NCI-H1417 treated with DMSO at 0.1 percent for 48 hours (cell line): ENCODE measurements at places on chromosomes 12 and 14.

- no peak for DNase-seq
Observed at GRCh38 chr14:35243956-35244355, 48.2 kb upstream of the PSMA6 start.

DNA sequence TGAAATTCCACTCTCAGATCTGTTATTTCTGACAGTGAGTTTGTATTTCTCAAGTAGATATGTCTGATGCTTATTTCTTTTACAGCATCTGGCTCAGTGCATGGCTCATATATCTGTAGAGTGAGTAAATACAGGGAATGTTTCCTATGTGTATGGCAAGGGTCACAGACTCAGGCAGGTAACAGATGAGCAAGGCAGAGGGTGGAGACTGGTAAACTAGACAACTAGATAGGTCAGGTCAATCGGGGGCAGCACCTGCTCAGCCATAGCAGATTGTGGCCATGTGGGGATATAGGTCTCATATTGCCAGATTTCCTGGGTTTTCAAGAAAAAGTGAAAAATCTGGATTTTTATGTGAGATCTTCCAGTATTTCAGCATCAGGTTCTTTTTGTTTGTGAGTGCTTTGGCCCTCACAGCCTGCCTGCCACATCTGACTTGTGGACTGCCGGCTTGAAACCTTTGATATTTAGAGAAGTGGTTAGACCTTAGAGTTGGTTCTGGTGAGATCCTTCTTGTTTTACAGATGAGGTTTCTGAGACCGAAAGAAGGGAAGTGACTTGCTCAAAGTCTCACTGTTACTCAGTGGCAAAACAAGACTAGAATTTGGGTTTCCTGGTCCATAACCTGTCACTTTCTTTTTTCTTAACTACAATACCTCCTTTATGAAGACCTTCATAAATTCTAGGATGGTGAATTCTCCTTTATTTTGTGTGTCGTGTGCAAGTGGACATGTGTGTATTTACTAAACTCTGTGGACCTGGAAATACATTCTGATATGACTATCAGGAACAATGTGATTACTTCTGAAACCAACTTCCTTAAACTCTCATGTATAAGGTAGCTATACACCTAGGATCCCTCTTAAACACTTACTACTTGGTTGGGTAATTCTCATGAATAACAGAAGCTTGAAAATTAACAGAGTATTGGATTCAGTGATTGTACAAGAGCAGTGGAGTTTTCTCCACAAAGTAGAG is 34.4 kb downstream of the PROX2 start:
- no peak for DNase-seq

- DNase-seq = no peak
Observed at GRCh38 chr14:56400109-56400825, 179.3 kb upstream of the TMEM260 start.

- DNase-seq = no peak
Observed at GRCh38 chr12:104746467-104747088, 211.5 kb downstream of the SLC41A2 start.

- no peak for DNase-seq
Observed at GRCh38 chr12:111166779-111167540, 201.9 kb downstream of the PHETA1 start.

- no peak for DNase-seq
Observed at GRCh38 chr12:109201496-109201885, 85.1 kb downstream of the ACACB start.

GRCh38 chr14:68940614-68941185 is 38.4 kb downstream of the ACTN1 start:
- DNase-seq = no peak

GRCh38 chr12:57479043-57479375 is 657 bp downstream of the ARHGAP9 start:
- no peak for DNase-seq

- DNase-seq = no peak
Observed at GRCh38 chr14:70045844-70046535, 142.8 kb downstream of the SLC8A3 start.

DNA sequence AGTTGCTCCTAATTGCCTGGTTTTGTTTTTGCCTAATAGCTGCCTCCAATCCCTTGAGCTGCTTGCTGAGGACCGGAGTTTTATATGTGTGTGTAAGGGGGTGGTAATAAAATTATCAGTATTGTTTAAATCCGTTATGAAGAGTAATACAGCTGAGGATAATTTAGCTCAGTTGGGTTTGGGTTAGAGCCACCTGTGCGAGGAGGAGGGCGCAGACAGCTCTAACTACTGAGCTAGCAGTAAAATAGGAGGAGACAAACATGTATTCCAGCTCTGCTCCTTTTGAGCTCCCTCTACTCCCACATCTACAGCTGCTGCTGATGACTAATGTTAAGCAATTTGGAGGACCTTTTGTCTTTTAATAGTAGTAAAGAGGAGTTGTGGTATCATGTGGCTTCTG is 61.5 kb downstream of the SPATS2 start:
- no peak for DNase-seq

- DNase-seq = no peak
Observed at GRCh38 chr14:89504602-89505313, 87.7 kb upstream of the FOXN3 start.

DNA sequence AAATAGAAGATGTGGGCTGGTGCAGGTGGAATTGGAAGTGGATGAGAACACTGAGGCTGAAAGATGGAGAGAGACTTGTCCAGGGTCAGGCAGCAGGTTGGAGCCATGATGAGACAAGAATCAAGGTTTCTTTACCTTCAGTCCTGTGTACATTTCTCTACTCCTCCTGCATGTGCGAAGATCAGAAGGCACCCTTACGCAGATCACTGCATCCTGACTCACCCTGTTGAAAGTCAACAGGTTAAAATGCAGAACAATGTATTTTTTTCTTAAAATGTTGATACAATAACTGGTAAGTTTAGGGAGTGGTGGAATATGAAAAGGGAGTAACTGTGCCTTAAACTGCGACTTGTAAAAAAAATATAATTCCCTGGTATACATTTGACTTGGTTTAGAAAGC is 47.8 kb downstream of the TESPA1 start:
- no peak for DNase-seq

DNA sequence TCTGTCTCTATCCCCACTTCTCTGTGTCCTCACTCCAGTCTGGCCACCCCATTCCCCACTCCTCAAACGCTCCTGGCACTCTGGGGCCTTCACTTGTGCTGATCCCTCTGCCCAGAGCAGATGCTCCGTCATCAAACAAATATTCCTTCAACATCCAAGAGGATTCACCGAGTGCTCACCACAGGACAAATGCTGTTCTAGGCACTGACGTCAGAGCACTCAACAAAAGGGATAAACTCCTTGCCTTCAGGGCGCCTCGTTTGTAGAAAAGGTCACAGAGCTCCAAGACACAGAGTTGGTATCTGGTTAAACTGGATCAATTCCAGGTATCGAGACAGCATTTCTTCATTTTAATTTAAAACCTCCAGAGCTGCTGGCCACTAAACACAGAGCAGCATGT is 35.3 kb downstream of the PSMC1 start:
- no peak for DNase-seq

- peak; percentile 68 for DNase-seq
Observed at GRCh38 chr12:32399370-32400113, at the start of gene FGD4. FGD4 (plus strand) TSS chr12:32399558.

- DNase-seq = no peak
Observed at GRCh38 chr12:27025116-27025515, 2.8 kb downstream of the MED21 start.

DNA sequence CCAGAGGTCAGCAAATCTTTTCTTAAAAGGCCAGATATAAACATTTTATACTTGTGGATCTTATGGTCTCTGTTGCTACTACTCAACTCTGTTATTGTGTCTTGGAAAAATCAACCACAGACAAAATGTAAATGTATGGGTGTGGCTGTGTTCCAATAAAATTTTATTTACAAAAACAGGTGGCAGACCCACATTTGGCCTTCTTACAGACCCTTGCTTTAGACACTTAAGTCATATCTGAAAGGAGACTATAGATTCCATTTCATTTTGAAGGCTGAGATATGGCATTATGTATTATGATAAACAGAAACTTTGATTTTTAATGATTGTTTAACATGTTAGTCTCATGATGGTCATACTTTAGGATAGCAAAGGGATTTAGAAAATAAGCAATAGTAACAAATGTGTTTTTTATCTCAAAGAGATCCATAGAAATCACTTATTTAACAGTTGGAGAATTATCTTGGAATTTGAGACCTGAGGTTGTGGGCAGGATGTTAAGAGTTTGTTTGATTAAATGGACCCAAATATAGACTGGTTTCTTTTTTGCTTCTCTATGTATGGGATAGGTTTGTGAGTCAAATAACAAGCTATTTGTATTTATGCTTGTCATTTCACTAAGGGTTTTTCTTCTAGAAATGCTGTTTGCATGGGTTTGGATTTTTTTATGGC is 51.2 kb downstream of the PPFIBP1 start:
- DNase-seq = no peak

- DNase-seq = no peak
Observed at GRCh38 chr14:52354242-52354641, 40.1 kb downstream of the PTGER2 start.

GRCh38 chr14:102683399-102684297 is 91.2 kb downstream of the RCOR1 start:
- no peak for DNase-seq

DNA sequence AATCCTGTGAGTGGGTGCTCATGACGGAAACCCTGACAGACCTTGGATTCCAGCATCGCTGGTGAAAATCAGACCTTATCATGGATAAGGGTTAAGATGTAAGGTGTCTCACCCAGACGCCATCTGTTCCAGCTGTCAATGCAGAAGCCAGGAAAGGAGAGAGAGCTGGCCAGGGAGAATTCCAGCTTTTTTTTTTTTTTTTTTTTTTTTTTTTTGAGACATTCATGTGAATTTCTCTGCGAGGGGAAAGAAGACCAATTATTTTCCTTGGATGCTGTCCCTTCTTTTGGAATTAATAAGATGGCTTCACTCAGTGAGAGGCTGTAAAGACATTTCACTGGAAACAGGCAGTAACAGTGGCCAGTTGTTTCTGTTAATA is 1.8 kb downstream of the TRAF3 start:
- DNase-seq = no peak

GRCh38 chr12:92289629-92290349 is 144.1 kb upstream of the BTG1 start:
- DNase-seq = no peak

DNA sequence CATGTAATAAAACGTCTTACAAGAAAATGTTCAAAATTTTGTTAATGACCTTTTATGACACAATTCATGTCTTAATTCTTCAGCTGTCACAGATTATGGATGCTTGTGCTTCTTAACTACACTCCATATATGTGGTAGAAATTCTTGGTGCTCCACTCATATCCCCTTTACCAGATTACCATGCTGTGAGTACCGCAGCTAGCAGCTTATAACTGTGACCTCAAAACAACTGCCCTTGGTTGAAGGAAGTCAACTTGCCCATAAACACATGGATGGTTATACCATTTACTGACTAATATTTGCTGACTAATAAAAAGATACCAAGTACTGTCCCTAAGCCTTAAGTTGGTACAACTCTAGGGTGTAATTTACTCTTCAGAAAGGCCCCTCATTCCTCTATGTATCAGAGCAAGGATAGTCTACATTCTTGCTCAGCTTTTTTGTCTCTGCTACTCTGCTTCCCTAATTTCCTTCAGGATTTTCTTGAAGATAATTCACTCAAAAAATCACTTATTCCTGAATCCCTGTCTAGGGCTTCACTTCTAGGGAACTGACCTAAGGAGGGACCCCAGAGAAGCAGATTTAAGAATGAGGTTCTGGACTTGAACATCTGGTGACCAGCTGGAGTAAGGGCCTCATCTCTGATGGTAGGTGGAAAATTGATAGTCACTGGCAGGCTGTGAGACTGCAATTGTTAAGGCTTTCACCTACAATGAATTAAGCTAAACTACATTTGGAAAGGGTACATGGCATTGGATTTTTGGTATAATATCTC is 152.3 kb downstream of the SLC6A15 start:
- DNase-seq = no peak

- no peak for DNase-seq
Observed at GRCh38 chr12:131751335-131751734, 40.4 kb downstream of the SFSWAP start.

GRCh38 chr12:11711651-11712327 is 62.3 kb downstream of the ETV6 start:
- no peak for DNase-seq

DNA sequence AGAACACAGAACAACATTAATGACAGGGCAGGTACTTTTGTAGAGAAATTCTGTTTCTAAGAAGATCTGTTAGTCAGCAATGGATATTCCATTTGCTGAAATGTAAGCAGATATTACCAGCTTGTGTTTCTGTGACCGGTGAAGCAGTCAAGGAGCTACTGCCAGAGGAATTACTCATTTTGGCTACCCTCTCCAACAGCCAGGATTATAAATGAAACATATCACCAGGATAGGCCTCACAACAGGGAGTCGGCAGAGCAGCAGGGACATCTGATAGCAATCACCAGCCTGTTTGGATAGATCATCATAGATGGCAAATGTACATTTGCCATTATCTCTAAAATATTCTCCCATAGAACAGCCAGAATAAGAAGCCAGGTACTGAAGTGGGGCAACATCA is 440.7 kb downstream of the KCNH5 start:
- no peak for DNase-seq

DNA sequence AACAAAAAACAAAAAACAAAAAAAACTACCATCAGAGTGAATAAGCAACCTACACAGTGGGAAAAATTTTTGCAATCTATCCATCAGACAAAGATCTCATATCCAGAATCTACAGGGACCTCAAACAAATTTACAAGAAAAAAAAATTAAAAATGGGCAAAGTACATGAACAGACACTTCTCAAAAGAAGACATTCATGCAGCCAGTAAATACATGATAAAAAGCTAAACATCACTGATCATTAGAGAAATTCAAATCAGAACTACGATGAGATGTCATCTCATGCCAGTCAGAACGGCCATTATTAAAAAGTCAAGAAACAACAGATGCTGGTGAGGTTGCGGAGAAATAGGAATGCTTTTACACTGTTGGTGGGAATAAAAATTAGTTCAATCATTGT is 466.5 kb upstream of the ATXN7L3B start:
- DNase-seq = no peak

GRCh38 chr12:93403988-93404803 is 26.5 kb downstream of the NUDT4 start:
- DNase-seq = no peak
